CD8-positive, alpha-beta memory T cell (primary cell): ENCODE measurements at places on chromosomes 6 and 20.

- no peak for DNase-seq
Observed at GRCh38 chr6:159221486-159222170, 52.4 kb downstream of the FNDC1 start.

DNA sequence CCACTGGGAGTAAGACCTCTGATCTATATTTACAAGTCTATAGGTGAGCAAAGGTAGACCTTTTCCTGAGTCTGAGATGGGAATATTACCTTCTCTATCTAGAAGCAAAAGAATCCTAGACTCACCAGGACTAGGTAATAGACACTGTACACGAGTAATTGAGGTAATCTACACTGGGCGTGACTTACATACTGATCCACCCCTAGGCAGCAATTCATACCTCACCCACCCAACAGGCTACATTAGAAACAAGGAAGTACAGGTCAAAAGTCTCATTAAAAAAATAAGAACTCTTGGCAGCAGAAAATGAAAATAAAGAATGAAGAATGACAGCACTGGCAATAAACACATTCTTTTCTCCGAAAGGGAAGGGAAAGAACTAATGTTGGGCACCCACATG, 7.6 kb downstream of the CSNK2A1 start:
- DNase-seq: no peak

DNA sequence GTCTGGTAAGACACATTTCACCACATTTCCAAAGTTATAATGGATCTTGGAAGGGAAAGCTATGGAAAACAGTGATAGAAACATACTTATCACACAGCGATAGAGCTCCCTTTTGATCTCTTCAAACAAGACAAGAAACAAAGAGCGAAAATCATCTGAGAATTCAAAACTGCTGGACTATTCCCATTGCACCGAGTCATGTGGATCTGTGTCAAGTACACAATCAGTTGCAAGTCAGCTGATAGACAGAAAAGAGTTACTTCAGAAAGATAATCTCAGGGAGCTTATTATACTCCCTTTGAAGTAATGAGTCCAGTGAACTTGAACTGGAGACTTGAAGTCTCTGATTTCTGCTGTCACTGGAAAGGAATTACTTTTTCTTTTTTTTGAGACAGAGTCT, 89.7 kb upstream of the GCM1 start:
- no peak for DNase-seq

DNA sequence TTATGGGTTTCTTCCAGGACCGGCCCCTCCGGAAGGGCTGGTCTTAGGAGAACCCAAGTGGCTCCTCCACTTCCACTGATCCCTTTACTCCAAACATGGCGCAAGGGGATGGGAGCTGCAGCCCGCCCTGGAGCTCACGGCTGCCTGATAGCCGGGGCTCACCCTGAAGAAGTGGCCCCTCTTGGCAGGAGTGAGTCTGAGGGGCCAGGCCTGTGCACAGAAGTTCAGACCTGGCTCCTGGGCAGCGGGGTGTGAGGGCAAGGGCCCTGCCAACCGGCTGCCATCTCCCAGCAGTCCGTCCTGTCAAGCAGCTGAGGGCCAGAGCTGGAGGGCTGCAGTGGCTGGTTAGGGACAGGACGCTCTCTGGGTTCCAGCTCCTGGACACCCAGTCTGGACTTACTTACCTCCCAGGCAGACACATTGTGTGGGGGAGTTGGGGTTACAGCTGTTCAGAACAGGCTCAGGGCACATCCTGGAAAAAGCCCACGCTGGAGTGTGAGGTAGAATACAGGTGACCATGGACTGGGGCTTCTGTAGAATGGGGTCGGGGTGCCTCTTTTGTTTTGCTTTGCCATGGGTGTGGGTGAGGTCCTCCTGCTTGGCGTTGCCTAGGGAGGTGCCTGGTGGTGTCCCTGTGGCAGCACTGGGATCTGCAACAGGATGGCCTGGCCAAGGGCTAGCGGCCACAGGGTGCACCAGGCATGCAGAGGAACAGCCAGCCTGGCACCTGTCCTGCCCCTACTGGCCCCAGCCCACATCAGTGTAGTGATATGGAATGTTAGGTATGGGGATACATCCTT, 88.4 kb downstream of the ASXL1 start:
- DNase-seq: no peak

DNA sequence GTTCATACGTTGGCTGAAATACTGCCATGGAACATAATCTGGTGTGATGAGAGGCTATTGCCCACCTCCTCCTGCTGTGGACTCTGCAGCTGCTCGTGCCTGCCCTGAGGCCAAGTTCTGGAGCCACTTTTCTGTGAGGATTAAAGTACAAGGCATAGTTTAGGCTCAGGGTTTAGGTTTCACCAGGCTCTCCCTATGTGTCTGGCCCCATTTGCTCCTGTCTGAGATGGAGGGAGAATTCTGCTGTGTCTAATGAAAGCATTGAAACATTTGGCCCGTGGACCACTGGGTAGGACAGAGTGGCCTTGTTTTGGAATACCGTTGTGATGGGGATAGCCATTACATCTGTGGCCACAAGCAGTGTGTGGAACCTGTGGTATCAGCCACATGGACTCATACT, 5.9 kb downstream of the WRNIP1 start:
- no peak for DNase-seq

DNA sequence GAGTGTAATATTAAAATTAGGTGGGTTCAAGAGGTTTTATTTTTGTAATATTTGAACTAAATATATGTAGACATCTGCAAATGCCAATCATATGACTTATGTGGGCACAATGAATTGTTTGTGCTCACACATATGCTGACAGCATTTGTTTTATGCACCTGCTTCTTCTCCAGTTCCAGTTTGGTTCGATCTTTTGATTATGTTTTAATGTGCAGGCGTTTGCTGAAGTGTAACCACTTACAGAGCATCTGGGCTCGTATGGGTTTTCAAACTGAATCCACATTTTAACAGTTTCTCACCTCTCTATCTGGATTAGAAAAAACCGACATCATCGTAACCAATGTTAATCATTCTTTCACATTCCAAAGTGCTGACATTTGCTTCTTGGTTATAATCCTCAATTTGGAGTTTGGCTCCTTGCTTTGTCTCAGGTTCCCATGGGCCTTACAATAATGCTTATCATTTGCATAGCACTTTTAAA, 129.1 kb upstream of the SPACA1 start:
- DNase-seq: no peak

DNA sequence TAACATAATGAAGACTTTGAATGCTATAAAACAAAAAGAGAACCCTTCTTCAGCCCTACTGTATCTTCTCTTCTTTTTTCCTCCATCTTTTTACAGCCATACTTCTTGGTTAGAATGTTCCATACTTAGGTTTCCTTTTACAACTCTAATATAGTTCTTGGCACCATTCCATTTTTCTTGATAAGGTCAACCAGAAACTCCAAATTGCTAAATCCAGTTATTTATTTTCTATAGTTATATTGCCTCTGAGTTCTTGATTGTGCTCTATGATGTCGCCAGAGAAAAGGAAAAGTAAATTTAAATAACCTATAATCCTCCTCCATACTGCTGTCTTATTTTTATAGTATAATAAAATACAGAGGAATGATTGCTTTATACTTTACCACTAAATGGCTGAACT, 26.7 kb upstream of the COL10A1 start:
- DNase-seq: no peak

- no peak for DNase-seq
Observed at GRCh38 chr20:34249291-34249690, 8.1 kb downstream of the ASIP start.

GRCh38 chr6:38091613-38092012, 272.1 kb downstream of the ZFAND3 start:
- DNase-seq: no peak

- no peak for DNase-seq
Observed at GRCh38 chr6:74872754-74873476, 332.9 kb downstream of the COL12A1 start.

- peak; percentile 22 for DNase-seq
Observed at GRCh38 chr6:151675746-151676459, 131.6 kb upstream of the ESR1 start.

GRCh38 chr6:34063651-34064050, 82.2 kb downstream of the GRM4 start:
- DNase-seq: no peak

DNA sequence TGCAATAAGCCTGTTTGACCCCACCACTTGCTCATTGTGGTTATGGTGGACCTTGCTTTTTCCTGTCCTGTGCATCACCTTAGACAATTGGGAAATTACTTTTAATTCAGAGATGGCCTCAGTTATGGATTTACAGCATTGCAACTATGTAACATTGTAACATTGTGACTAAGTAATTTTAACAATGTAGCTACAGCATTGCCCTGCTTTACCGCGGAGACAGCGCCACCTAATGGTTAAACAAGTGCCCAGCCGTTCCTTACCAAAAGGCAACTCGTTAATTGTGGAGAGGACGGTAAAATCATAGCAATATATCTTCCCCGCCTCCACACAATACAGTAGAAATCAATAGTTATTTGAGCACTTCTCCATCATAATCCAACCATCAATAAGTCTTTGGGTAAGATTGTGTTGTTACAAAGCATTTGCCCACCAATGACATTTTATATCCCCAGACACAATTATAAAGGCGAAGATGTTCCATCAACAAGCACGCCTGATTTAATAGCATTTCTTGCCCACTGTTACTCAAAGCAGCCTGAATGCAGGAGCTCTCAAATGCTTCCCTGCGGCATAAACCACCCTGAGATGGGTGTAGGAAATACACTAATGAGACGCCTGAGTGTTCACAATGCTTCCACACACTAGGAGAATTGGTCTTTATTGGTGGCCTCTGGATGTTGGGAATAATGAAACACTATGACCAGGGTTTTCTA, 93.7 kb downstream of the PROKR2 start:
- DNase-seq: peak; percentile 17

DNA sequence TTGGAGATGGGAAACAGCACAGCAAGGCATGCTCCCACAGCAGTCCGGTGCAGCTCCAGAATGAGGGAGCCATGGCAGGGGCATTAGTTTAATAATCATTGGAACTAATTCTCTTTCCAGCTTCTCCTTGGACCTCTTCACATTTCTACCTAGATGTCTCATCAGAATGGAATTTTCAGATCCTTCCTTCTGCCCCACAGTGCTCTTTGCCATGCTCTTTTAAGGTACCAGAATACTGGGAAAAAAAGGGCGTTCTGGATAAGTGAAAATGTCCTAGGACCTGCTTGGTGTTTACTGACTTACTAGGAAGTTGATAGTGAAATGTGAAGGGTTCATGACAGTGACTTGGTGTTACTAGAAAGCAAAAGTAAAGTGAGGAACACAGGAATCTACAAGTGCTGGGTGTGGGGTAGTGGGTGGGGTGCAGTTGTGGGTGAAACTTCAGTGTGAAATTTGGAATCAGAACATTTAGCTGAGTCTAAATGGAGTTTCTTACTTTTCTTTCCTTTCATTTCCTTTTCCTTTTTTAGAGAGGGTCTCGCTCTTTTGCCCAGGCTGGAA, 207.1 kb downstream of the ARID1B start:
- DNase-seq: no peak

- no peak for DNase-seq
Observed at GRCh38 chr6:39778581-39779255, 13.5 kb upstream of the DAAM2 start.

DNA sequence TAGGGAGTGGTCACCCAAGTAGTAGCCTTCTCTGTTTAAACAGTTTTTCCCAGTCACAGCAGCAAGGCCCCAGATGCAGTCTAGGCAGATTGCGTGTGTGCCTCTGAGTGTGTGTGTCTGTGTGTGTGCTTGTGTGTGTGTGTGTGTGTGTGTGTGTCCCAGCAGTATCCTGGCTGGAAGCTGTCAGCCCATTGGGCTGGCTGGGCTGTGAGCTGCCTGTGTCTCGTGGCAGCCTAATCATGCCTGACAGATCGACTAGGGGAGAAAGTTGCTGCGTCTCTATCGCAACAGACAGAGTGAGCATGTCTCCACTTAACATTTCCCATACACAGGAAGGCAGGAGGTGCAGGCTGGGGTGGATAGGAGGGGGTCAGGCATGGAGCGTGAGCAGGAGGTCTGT, 42.9 kb upstream of the LRFN2 start:
- DNase-seq: no peak

DNA sequence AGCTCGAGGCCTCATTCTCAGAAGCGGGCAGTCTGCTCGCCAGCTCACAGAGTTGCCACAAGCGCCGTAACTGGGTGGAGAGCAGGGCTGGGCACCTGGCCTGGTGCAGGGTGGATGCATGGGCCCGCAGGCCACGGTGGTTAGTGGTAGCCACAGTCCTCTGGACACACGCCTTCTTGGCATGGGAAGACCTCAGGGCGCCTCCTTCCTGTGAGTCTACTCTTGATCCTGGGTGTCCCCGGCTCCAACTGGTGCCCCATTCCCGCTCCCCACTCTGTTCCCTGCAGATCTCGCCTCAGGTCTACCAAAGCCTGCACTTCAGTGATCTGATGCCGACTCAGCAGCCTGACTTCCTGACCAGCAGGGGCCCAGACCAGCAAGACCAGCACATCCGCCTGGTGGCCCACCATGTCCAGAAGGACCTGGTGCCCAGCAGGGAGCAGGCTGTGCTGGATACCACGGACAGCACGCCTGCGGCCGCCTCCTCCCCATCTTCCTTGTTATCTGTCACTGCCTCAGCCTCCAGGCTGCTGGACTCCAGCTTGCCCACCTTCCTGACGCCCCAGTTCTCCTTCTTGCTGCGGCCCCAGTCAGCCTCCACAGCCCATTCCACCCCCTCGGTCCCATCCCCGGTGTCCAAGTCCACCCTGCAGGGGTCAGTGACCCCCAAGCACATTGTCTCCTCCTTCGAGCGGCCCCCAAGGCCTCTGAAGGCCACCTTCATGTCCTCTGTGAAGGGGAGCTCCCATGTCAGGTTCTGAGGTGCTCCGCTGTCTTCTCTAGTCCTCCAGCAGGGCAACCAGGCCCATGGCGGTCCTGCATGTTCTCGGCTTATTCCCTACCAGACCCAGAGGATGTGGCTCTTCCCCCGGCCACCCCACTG, 43.1 kb downstream of the SUN5 start:
- DNase-seq: no peak

DNA sequence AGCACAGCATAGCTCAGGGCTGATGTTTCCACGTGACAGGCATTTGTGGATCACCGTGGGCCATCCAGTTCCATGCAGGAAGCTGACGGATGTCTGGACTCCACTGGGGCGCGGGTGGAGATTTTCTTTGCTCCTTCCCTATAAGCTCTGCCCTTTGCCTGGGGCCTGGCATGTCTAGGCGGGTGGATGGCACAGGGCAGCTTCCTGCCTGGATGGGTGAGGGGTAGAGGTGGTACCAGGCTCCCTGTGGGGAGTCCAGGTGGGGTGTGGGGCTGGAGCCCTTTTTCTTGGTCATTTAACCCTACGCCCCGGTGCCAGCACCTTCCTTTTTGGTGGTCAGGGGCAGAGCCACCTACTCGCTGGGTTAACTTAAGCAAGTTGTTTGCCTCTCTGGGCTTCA, 10.4 kb downstream of the FAM110A start:
- no peak for DNase-seq
